Effector CD4-positive, alpha-beta T cell (primary cell): ENCODE measurements at places on chromosomes 3 and 15.

DNA sequence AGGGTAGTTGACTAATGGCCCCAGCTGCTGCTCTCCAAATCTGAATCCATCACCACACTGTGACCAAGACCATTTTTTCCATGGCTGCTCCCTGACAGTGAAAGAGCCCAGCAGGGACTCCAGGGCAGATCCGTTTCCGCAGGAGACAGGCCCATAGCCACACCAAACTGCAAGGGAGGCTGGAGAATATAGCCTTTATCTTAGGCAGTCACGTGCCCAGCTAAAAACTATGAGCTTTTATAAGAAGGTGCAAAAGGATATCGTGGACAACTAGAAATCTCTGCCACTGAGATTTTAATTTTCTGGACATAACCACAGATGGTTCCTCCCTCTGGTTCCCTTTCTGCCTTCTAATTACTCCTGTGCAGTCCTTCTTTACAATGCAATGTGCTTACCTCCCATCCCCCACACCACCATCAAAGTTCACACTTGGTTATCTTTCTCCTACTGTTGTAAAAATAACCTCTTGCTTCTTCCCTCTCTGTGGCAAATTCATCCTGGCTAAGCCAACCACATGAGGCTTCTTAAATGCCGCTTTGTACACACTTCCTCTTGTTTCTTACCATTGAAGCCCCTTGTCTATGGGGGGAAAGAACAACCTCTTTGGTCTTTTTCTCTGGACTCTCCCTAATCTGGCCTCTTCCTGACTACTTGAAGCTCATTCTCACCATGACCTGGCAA, 233.7 kb downstream of the SHQ1 start:
- DNase-seq = no peak

GRCh38 chr3:136300444-136300843, 50.3 kb downstream of the PCCB start:
- DNase-seq = no peak

DNA sequence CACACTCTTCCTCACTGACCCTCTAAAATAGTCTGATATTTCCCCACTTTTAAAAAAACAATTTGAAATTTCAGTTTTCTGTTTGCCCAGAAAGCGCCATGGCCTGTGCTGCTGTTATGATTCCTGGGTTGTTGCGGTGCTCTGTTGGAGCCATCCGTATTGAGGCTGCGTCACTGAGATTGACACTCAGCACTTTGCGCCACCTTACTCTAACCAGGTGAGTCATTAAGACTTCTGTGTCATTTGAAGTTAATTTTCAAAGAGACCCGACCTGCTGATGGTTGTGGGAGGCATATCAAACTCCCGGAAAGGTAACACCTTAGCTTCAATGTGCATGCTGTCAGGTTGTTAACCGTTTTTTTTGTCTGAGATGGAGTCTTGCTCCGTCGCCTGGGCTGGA, 5.8 kb downstream of the OXNAD1 start:
- no peak for DNase-seq

DNA sequence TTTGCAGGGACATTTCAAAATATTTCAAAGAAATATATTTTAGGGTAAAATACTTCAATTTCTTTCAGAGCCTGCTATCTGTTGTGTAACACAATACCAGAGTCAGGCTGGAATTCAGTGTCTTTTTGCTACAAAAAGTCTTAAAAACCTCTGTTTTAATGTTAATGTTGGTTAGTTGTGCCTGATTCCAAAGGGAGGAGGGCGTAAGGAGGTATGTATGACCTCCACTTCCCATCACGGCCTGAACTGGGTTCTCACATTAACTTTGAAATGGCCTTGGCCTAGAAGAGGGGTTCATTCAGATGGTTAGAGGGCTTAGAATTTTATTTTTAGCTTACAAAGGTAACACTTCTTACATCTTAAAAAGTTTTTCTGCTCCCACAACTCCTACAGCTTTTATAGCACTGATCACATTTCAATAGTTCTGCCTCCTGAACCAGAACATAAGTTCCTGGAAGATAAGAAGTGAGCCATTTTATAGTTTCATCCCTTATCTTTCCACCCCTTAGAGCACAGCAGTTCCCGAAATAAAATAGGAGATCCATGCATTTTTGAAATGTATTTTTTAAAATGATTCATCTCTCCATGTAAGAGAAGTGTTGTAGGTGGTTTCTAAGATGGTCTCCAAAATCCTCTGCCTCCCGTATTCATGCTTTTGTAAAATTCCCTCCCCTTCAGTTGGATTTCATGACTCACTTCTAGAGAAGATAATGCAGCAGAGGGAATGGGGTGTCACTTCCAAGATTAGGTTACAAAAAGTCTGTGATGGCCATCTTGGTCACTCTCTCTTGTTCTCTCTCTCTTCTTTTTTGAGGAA, 543.1 kb upstream of the NECTIN3 start:
- no peak for DNase-seq
